ENCODE measurements at places on chromosomes 13 and 19. TPM values are rescaled to one million over a fixed set of nuclear protein-coding genes. Genes with fewer than 3 reads are reported as not detected.

Gene FSD1
- total RNA-seq, result 25.3 TPM

GRCh38 chr19:29842471-29843179 is 30.8 kb downstream of the CCNE1 start:
- DNase-seq, result no peak

DNA sequence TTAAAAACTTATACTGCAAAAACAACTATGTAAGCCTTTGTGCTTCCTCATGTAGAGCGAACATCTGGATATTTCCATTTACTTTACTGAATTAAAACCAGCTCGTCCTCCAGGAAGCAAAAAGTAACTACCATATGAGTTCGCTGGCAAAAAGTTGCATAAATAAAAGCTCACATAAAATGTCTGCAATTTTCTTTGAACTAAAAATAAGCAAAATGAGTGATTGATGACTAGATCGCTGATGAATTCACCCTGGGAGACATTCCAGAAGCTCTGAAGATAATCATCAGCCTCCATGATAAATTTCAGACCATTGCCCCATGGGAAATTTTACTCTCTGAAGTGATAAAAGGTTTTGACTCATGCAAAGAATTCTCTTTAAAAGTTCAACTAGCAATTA is 67.3 kb upstream of the SACS start:
- no peak for DNase-seq

GRCh38 chr19:11286312-11286974 is 9.5 kb upstream of the TSPAN16 start:
- no peak for DNase-seq

DNA sequence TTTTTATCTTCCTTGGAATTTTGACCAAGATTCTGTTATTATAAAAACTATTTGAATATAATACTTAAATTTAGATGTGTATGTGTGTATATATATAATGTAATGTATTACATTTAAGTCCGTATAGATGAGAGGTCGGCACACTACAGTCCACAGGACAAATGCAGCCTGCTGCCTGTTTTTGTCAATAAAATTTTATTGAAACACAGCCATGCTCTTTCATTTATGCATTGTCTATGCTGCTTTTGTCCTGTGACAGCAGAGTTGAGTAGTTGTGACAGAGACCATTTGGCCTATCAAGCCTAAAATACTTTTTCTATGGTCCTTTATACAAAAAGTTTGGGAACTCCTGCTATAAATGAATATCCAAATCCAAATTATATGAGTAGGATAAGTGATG is 69.7 kb downstream of the PCCA start:
- DNase-seq, result no peak

- DNase-seq, result no peak
Measured at GRCh38 chr19:16380943-16381755, 56.5 kb downstream of the KLF2 start.

DNA sequence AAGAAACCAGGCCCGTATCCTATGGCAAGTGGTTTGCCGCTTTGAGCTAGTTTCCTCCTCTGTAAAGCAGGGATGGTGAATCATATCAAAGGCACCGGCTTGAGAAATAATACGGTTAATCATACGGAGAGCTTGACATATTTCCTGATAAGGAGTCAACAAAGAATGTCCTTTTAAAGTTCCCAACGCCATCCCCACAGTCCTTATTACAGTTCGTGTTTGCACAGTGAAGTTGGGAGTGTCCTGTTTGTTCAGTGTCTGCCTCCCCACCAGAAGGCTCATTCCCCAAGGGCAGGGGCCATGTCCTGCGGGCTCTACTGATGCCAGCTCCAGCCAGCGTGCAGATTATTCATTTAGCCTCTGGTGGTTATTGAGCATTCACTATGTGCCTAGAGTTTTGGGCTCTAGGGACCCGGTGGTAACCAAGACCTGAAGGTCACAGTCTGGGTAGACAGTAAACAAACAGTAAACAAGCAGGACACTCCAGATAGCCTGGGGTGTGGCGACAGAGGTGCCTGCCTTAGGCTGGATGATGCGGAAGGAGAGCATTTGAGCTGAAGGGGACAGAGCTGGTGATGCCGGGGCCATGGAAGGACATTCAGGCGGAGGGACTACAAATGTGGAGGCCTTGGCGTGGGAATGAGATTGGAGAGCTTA is 6.3 kb downstream of the GRAMD1A start:
- no peak for DNase-seq

DNA sequence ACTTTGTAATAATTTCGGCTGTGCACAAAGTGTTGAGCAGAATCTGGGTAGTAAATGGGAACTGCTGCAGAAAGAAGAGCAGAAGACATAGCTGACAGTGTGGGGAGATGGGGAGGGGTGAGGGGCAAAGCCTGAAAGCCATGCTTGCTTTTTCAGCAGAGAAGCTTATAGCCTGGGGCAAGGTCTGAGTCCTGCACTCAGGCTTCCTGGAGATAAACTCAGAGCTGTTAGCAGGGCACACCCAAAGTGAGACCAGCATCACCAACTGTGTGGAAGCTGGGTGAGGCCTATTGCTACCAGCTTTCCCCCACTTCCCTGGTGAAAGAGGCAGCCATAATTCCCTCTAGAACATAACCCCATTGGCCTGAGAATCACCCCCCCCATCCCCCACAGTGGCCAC is 15.6 kb upstream of the LHFPL6 start:
- DNase-seq, result no peak

Data from activated CD4-positive, alpha-beta T cell treated with anti-CD3 and anti-CD28 coated beads for 36 hours (primary cell).